ENCODE measurements at places on chromosomes 4 and X.

- no peaks in the 10 kb centered on the region for H3K36me3 ChIP-seq
- H3K4me1 ChIP-seq = peaks cover 37% of the 10 kb centered on the region
- H3K4me3 ChIP-seq = no peak overlapping the region
- H3K27me3 ChIP-seq = peaks cover 31% of the 10 kb centered on the region
These were observed 10.3 kb downstream of the RTL5 start for GRCh38 chrX:72121383-72121782.

DNA sequence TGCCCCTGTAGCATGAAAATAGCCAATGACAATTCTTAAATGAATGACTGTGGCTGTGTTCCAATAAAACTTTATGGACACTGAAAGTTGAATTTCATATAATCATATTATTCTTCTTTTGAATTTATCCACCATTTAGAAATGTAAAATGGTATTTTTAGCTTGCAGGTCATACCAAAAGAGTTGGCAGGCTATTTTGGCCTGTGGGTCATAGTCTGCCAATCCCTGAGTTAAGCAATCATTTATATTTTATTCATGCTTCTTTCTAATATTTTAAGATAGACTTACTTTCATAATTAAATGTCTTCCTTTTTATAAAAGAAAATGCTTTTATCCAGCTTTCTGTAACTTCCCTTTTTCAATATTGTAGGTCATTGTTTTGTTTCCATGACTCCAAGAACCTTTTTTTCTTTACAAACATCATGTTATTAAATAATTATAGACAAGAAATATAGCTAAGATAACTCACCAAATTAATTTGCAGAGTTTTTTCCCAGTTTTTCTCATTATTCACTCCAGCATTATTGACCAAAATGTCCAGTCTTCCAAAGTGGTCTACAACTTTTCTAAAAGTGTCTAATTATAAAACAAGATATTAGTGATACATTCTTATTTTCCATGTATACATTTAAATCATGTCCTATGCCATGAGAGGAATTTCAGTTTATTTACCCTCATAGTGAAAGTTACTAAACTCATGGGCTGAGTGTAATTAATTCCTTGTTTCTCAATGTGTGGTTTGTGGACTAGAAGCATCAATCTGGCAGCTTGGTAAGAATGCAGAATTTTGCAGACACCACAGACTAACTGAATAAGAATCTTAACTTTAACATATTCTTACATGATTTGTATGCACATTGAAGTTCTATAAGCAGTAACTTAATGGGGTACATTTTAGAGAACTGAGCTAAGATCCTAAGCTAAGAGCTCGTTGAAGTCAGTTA is 4.5 kb downstream of the HPGD start:
- DNase-seq = no peak
- no peak overlapping the region for H3K27ac ChIP-seq
- no peak overlapping the region for H3K4me3 ChIP-seq
- peaks cover 19% of the 10 kb centered on the region for H3K4me1 ChIP-seq

DNA sequence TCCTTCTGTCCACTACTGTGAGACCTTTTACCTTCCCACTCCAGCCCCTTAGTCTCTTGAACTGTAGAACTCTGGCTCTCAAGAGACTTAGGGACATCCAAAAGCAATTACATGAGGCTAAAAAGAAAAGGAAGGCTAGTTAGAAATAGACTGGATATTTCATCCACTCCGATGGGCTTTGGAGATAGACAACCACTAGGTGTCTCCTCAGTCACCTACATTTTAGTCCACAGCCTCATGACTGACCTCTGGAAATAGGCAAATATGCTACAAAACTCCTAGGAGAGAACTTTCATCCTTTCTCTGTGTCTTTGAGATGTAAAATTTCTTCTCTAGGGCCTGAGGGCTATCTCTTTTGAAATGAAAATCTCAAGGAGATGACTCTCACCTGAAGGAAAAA is 45.1 kb upstream of the LAMP2 start:
- peaks cover 3% of the 10 kb centered on the region for H3K36me3 ChIP-seq
- H3K27me3 ChIP-seq = no peaks in the 10 kb centered on the region
- DNase-seq = no peak
- H3K4me1 ChIP-seq = no peaks in the 10 kb centered on the region
- no peak overlapping the region for H3K4me3 ChIP-seq

DNA sequence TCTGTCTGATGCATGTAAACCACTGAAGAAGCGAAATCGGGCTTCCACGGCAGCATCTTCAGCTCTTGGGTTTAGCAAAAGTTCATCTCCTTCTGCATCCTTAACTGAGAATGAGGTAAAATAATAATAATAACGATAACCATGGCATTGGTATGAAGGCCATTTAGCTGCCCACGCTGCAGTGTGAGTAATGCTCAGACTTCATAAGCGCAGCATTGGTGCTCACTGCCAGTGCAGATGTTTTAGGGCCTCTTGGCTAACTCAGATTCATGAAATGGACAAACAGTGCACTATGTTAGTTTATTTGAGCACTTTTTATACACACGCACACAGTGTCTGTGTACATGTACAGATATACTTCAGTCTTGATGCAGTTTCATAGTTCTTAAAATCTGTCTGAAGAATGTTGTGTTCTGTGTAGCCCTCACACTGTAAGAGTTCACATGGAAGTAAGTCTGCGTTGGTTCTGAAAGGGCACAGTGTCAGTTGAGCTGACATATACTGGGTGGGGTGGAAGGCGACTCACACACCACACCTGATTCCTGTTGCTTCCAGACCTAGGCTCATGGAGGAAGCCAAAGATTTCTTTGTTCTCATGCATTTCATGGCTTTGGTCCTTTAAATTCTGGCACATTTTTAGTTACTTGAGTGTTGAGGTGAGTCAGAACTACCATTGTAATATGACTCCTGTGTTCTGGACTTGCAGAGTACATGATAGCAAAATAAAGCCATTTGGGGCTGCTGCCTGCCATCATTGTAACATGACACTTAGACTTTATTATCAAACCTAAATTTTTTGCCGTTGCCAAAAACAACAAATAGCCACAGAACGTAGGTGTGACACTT is 68.7 kb downstream of the NSD2 start:
- H3K27me3 ChIP-seq = no peaks in the 10 kb centered on the region
- no peak overlapping the region for H3K27ac ChIP-seq
- peaks cover 4% of the 10 kb centered on the region for H3K4me1 ChIP-seq
- no peak for DNase-seq
- H3K36me3 ChIP-seq = peaks cover 60% of the 10 kb centered on the region

Measured in activated CD8-positive, alpha-beta T cell treated with anti-CD3 and anti-CD28 coated beads, Interleukin-2, amount 10 ng/mL, durations not matched to agents 7 days and 5 days (primary cell).